ENCODE measurements at places on chromosomes 7 and 10.

- no peak for DNase-seq
Measured at GRCh38 chr7:77262316-77262715, 62.7 kb upstream of the FGL2 start.

- no peak for DNase-seq
Measured at GRCh38 chr10:126979311-126979710, 74.1 kb downstream of the DOCK1 start.

- DNase-seq, result no peak
Measured at GRCh38 chr7:152081088-152081487, 55.6 kb downstream of the GALNT11 start.

GRCh38 chr10:119668461-119668860, 17.3 kb downstream of the BAG3 start:
- DNase-seq, result no peak

Measured in GM23338 (cell line).